T-cell (primary cell): ENCODE measurements at places on chromosomes 3 and 15.
A peak's percentile ranks its signal among the peaks of the same experiment; 100 is the strongest.

GRCh38 chr3:73669260-73669659 is 44.5 kb upstream of the PDZRN3 start:
- no peak overlapping the region for H3K27ac ChIP-seq
- H3K4me3 ChIP-seq: no peak overlapping the region
- H3K27me3 ChIP-seq: no peaks in the 10 kb centered on the region
- DNase-seq: no peak
- no peaks in the 10 kb centered on the region for H3K36me3 ChIP-seq

- no peak overlapping the region for H3K27ac ChIP-seq
- no peak for DNase-seq
Measured at GRCh38 chr15:84783493-84784251, 33.5 kb upstream of the ALPK3 start.

- no peaks in the 10 kb centered on the region for H3K36me3 ChIP-seq
- no peak overlapping the region for H3K4me3 ChIP-seq
- H3K27me3 ChIP-seq: no peaks in the 10 kb centered on the region
- no peak for DNase-seq
- no peak overlapping the region for H3K27ac ChIP-seq
- H3K4me1 ChIP-seq: no peaks in the 10 kb centered on the region
Measured at GRCh38 chr15:57440167-57440566, 63.9 kb downstream of the CGNL1 start.

- H3K27me3 ChIP-seq: no peaks in the 10 kb centered on the region
- DNase-seq: no peak
- H3K4me1 ChIP-seq: peaks cover 4% of the 10 kb centered on the region
- no peak overlapping the region for H3K27ac ChIP-seq
- no peaks in the 10 kb centered on the region for H3K36me3 ChIP-seq
Measured at GRCh38 chr3:46395766-46396530, 10.9 kb downstream of the CCR5AS start.

DNA sequence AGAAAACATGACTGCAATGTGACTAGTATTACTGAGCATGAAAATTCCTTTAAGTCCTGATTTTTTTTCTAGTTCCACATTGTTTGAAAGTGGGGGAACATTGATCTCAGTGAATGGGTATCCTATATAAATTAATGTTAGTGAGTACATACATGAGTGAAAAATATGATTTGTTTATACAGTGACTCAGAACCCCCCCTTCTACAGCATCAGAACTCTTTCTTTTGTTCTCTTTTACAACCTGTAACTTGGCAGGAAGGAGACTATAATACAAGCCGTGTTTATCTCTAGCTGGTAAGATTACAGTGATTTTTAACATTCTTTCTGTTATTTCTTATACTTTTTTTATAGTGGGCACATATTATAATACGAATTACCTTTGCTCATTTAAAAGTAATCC is 384.7 kb downstream of the PDCD6IP start:
- DNase-seq: no peak
- no peak overlapping the region for H3K4me3 ChIP-seq
- H3K36me3 ChIP-seq: no peaks in the 10 kb centered on the region
- H3K27ac ChIP-seq: no peak overlapping the region
- peaks cover 3% of the 10 kb centered on the region for H3K27me3 ChIP-seq

DNA sequence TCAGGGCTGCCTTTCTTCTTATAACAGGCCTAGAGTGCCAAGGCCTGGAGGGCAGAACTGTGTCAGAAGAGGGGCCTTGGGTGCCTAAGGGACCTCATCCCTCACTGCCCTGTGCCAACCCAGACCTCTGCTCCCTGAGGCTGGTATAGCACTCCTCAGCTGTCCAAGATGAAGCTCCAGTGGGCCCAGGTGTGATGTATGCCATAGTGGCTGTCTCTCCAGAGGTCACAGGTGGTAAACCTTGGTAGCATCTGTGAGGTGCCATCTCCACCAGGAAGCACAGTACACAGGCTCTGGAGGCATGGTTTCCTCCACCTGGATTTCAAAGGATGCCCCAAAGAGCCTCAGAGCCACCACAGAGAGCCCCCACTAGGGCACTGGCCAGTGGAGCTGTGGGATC is 12.3 kb upstream of the KLHL40 start:
- no peaks in the 10 kb centered on the region for H3K4me1 ChIP-seq
- peaks cover 6% of the 10 kb centered on the region for H3K27me3 ChIP-seq
- DNase-seq: no peak
- H3K4me3 ChIP-seq: no peak overlapping the region
- H3K27ac ChIP-seq: no peak overlapping the region

GRCh38 chr3:122055215-122055614 is at the start of gene CD86:
Gene CD86 (plus strand): TSS chr3:122055362. CDS start chr3:122055490, 128 bp downstream.
- H3K36me3 ChIP-seq: no peaks in the 10 kb centered on the region
- no peak for DNase-seq
- H3K27ac ChIP-seq: no peak within 1 kb of the TSS
- no peaks in the 10 kb centered on the region for H3K4me1 ChIP-seq

GRCh38 chr3:79286882-79287281 is 480.9 kb downstream of the ROBO1 start:
- no peak overlapping the region for H3K27ac ChIP-seq
- no peaks in the 10 kb centered on the region for H3K27me3 ChIP-seq
- no peaks in the 10 kb centered on the region for H3K4me1 ChIP-seq
- DNase-seq: no peak

DNA sequence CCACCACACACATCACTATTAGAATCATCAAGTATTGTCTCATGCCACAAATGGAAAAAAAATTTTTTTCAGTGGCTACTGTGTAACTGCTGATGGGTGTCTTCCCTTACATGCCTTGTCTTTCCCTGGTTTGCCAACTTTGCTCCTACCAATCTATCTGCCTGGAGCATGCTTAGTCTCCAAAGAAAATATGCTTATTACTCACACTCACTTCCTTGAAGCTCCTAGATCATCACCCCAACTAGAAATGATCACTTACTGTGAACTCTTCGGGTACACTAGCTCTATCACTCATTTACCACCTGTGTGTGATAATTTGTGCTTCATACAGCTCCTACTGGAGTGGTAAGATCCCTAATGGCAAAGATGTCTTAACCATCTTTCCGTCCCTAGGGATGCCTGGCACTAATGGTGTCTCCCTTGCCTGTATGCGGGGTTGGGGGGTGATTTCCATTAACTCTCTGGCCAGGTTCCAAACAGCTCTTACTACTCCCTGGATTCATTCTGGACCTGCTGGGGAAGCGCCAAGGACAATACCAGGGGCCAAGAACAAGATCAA is 799 bp downstream of the VPS33B start:
- peak overlapping the region; percentile 93 for H3K4me3 ChIP-seq
- H3K27ac ChIP-seq: peak overlapping the region; percentile 68
- peaks cover 4% of the 10 kb centered on the region for H3K36me3 ChIP-seq
- no peaks in the 10 kb centered on the region for H3K27me3 ChIP-seq
- H3K4me1 ChIP-seq: peaks cover 28% of the 10 kb centered on the region

DNA sequence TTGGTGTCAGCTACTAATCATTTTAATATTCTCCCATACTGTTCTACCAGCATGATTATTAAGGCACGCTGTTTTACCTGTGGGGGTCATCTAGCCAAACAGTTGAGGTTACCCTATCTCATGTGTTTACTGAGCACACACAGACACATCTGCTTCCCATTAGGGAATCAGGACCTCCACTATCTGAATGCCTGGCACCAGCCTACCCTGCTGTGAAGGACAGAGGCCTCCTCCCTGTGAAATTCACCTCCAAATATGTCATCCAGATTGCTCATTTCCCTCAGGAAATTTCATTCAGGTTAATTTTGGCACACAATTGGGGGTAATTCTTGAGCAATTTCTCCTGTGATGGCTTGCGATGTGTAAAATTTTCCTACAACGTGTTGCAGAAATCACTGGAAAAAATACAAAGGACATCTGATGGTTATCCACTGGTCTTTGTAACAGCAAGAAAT is 155.6 kb upstream of the NR2E3 start:
- H3K27ac ChIP-seq: no peak overlapping the region
- no peak overlapping the region for H3K4me3 ChIP-seq
- H3K4me1 ChIP-seq: no peaks in the 10 kb centered on the region
- no peaks in the 10 kb centered on the region for H3K36me3 ChIP-seq
- H3K27me3 ChIP-seq: no peaks in the 10 kb centered on the region

DNA sequence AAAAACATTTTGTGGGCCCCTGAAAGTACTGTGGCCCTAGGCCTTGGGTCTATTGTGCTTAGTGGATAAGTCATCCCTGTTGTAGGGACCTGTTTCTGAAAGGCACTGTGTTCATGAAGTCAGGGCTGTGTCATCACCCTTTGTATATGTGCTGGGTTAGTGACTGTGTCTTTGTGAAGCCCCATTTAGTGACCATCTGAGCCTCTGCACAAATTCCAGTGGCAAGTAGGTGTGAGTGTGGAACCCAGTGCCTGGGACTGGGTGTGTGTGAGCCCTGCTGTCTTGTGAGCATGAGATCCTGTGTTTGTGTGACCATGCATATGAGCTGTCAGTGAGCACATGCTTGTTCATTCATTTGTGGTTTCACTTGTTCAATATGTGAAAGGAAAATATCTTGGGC is 1.2 kb upstream of the HYAL1 start:
- H3K36me3 ChIP-seq: peaks cover 4% of the 10 kb centered on the region
- H3K4me3 ChIP-seq: no peak overlapping the region
- no peak overlapping the region for H3K27ac ChIP-seq
- peaks cover 4% of the 10 kb centered on the region for H3K4me1 ChIP-seq

DNA sequence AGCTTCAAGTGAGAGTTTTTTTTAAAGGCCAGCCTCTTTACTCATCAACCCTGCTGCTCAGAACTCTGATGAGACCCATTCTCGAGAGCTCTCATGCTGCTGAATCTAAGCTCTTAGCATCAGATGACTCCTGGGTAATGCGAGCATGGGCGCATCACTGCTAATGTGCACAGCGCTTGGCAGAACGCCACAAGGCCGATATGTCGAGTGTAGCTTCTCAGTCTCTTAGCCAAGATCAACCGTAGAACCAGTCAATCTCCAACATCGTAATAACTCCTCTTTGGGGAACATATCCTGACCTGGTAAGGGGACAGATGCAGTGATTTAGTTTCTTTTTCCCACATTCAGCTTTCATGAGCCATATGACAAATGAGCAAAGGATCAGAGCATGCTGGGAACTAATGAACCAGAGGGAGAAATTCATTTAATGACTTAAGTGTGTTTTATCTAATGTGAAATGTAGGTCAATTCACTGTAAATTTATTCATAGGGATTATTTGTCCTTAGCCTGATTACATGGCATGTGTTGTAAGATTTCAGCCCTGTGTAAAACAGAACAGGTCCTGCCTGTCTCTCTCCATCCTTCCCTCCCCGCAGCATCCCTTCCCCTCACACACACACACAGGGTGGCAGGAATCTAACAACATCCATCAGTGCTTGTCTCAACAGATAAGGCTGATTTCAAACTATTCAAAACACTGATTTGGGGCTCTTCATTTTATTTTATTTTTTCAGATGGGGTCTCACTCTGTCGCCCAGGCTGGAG is 195.4 kb upstream of the C2CD4B start:
- DNase-seq: no peak
- H3K27me3 ChIP-seq: peaks cover 19% of the 10 kb centered on the region
- no peak overlapping the region for H3K4me3 ChIP-seq

DNA sequence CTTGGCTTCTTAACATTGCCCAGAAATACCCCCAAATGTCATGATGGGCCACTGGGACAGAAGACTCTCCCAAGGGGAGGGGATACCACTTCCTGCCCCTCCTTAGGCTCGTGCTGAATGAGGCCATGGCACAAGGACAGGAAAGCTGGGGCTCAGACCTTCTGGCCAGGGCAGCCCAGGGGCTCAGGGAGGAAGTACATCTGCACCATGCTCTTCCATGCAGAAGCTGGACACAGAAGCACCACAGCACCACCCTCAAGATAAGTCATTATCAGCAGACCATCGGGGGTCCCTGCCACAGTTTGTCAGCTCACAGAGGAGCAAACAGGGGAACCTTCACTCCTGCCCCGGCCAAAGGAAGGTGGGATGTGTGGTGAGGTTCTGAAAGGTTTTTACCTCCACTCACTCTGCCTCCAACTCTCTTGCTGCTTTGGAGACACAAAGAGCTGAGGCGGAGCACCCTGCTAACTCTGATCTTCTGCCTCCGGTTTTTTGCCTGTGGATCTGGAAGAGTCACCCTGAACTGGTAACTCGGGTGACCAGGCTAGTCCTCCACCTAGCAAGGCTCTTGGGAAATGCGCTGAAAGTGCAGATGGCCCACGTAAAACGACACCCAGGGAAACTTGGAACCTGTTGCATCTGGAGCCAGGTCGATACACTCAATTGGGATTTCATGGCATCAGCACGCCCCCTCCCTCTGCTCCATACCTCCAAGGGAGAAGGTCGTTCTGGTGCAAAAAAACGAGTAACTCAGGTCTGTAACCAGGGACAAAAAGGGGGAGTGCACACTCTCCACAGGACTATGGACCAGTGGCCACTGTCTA is 8.3 kb downstream of the BMF start:
- no peak overlapping the region for H3K4me3 ChIP-seq
- H3K4me1 ChIP-seq: peaks cover 73% of the 10 kb centered on the region
- no peaks in the 10 kb centered on the region for H3K36me3 ChIP-seq
- H3K27me3 ChIP-seq: no peaks in the 10 kb centered on the region

DNA sequence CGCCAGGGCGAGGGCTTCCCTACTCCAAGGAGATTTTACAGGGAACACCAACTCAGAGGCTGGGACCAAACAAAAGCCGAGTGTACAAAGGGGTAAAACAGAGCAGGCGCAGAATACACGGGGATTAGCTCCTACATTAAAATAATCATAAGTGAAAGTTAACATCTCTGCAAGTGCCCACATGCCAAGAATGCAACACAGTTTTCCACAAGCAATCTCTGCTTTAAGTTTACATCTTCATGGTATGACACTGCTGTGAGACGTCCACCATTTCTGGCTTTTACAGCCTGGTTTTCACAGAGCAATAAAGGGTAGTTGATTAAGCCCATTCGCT is 500 bp upstream of the VGLL3 start:
- H3K27me3 ChIP-seq: peaks cover 8% of the 10 kb centered on the region
- peaks cover 6% of the 10 kb centered on the region for H3K4me1 ChIP-seq
- no peak overlapping the region for H3K27ac ChIP-seq
- H3K36me3 ChIP-seq: no peaks in the 10 kb centered on the region
- no peak for DNase-seq

- no peaks in the 10 kb centered on the region for H3K27me3 ChIP-seq
- no peak for DNase-seq
- H3K36me3 ChIP-seq: peaks cover 12% of the 10 kb centered on the region
- H3K27ac ChIP-seq: no peak overlapping the region
- no peak overlapping the region for H3K4me3 ChIP-seq
- H3K4me1 ChIP-seq: no peaks in the 10 kb centered on the region
Measured at GRCh38 chr15:76258460-76258859, 52.8 kb downstream of the ETFA start.
